ENCODE measurements at places on chromosomes 1 and 21.

GRCh38 chr1:107976836-107977235 lies 11.9 kb upstream of the VAV3 start:
- DNase-seq: no peak

DNA sequence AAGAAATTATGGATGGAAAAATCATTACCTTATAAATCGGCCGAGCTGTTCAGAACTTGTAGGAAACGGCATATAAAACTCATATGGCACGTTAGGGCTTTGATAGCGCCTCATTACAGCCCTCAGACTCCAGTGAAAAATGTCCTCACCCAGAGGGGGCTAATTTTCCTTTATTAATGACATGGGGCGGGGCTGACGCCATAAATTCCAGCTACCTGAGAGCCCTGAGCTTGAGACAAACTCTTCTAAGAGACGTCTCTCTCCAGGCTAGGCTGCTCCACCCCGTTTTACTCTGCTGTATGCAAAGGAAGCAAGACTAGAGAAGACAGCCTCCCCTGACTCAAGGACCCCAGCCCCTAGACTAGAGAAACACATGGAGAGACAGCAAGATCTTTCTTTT lies 149.4 kb downstream of the TRABD2B start:
- DNase-seq: no peak

DNA sequence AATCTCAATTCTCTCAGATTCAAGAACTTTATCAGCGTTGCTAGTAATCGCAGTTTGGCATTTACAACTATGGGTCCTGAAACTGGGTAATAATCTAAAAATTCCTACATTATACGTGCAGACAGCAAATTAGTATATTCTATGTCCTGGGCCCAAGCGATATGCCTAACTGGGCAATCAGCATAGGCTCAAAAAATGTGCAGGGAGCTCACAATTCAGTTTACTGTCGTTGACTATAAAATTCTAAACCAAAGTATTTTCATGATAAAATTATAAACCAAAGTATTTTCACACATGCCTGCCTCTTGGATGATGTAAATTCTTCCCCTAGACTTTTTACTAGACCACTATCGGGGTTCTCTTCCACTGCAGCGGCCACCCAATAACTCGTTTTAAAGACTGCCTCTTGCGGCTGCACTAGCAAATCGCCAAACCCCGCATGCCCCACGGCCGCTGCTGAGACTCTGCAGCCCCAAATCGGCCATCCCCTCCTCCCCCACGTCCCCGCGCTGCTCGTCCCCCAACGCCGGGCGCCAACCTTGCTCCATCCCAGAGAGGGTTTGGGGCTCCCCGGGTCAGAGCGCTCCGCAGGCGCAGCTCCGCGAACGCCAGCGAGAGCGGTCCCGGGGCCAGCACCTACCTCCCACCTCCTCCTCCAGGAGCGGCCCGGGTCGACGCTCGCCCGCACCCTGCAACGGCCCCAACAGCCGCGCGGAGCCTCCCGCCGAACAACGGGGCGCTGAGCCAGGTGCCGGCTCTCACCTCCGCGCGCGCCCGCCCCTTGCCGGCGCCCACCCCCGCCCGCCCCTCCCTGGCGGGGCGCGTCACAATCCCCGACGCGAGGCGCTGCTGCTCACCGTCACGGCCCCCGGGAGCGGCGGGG lies 506 bp downstream of the SSX2IP start:
- DNase-seq: peak; percentile 1

DNA sequence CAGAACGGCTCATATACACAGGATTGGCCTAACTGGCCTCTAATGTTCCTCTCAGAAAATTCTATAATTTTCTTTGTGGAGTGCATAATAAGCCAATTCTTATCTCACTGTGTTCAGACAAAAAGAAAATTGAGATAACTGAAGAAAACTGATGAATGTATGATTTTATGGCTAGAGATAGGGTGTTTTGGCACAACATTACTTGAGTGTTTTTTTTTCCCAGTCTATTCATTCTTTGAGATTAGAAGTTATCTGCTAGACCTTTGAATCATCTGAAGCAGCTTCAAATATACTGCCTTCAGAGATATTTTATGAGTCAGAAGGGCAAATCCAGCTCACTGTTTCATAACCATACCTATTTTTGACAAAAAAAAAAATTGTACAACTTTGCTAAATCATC lies 85.6 kb downstream of the VAV3 start:
- DNase-seq: no peak

DNA sequence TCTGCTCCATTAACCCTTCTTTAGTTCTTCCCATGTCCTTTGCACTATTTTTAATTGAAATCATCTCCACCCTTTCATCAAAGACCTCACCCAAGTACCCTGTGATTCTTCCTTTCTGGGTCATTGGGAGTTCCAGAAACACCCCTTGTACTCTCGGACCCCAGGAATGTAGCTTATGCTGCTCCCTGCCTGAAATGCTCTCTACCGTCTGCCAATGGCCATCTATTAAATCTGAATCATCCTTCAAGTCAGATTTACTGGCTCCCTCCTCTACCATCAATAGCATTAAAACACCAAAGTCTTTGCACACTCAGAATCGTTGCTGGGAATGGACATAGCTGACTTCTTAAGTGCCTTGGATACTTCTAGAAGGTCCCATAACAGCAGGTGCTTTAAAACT lies 73.2 kb upstream of the GADD45A start:
- no peak for DNase-seq

Measured in activated CD8-positive, alpha-beta memory T cell treated with anti-CD3 and anti-CD28 coated beads for 1 hour (primary cell).